A673 (cell line): ENCODE measurements at places on chromosomes 5 and 9.
A peak's percentile ranks its signal among the peaks of the same experiment; 100 is the strongest.

DNA sequence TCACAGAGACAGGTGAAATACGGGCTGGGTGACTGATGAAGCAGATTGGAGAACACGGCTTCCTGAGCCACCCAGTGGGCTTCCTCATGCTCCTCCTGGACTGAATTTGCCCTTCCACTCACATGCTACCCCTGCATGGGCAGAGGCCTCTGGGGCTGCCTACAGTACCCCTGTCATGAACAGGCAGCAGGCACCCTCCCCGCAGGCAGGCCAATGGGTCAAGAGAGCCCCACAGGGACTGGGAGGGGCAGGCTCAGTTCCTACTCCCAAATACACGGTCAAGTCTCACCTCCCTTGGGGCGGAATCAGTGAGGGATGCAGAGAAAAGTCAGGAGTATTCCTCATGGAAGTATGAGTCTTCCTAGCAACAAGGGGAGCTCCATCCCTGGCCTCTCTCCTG, 48.6 kb upstream of the ZBTB43 start:
- DNase-seq, result no peak

- DNase-seq, result no peak
Measured at GRCh38 chr5:80105698-80106439, 70.7 kb downstream of the THBS4 start.

DNA sequence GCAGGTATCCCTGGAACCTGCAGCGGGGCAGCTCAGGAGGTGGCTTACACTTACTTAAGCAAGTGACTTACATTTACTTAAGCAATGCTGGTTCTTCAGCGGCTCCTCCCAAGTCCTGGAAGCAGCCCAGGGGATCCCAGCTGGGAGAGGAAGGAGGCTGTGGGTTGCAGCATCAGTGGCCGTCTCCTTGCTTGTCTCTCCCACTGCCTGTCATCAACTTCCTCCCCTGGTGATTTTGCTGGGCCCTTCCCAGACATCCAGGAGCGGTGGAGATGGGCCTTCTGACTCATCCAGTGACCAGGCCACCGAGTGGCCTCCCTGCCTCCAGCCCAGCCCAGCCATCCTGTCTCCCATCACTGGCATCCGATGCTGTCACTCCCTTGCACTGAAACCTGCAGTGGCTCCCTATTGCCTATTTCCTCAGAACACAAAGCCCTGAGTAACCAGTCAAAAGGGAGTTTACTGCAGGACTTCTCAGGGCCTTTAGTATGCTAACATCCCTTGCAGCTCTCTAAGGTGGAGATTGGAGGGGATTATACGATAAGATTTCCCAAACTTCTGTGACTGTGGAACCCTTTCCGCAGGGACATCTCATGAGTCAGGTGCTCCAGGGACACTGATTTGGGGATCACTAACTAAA, 155.9 kb upstream of the PHYKPL start:
- no peak for DNase-seq

DNA sequence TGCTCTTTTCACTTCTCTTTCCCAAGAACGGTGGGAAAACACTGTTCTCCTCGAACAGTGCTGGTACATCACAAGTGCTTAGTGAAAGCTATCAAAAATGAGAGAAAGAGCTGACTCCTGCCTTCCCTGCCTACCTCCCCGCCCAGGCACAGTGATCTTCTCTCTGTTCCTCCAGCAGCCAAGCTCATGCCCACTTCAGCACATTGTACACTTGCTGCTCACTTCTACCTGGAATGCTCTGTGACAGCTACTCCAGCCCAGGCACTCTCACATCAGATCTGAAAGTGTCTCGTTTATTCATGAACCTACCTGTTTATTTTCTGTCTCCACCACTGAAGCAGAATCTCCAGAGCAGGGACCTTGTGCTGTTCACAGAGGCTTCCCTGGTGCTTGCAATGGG, 1.8 kb downstream of the SLC35D2 start:
- DNase-seq, result no peak

- no peak for DNase-seq
Measured at GRCh38 chr9:137219757-137220316, 2.2 kb downstream of the RNF208 start.

GRCh38 chr9:121815084-121815483, 163.7 kb downstream of the DAB2IP start:
- no peak for DNase-seq

DNA sequence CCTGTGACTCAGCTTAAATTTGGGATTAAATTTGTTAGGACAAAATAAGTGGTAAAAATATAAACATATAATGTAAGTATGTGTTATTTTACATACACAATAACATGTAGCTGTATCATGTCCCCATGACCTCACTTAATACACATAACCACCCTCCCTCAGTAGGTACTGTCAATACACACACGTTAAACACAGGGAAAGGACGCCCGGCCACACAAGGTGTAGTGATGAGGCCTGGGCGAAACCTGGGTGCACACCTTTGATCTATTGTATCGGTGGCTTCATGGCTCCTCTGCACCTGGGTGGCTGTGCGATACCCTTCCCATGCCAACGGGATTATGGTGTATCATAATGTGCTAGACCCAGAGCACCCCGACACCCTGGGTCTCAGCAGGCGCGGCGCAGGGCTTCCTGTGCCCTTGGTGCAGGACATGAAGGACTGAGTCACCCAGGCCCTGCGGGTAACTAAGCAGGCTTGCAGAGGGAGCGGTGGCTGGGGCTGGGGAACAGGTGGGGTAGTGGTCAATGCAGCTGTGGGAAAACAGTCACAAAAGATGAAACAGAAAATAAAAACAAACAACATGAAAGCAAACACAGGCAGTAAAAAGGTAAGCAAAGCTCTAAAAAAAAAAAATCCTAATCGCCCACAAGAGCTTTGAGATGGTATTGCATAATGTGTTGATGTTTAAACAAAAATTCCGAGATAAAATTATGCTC, 127.5 kb upstream of the RETREG1 start:
- DNase-seq, result no peak

DNA sequence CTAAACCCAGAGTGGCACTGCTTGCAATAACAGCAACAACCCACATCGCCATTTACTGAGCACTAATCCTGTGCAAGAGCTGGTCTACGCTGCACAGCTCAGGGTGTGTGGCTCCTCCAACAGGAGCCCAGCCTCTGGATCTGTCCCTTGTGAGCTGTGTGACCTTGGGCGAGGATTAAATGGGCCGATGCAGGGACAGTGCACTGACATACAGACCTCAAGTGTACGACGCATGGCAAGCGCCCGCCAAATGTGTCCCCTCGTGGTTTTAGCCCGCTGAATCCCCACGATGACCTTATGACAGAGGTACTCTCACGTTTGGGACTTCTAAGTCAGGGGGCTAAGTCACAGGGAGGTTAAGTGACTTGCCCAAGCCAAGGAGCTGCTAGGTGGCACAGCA, 130.3 kb upstream of the RAPGEF1 start:
- DNase-seq, result no peak

- DNase-seq, result no peak
Measured at GRCh38 chr5:1138445-1139245, 26.8 kb upstream of the SLC12A7 start.

- DNase-seq, result no peak
Measured at GRCh38 chr5:178489271-178489976, 100.8 kb downstream of the COL23A1 start.

- DNase-seq, result no peak
Measured at GRCh38 chr5:173859408-173860159, 28.6 kb upstream of the CPEB4 start.

DNA sequence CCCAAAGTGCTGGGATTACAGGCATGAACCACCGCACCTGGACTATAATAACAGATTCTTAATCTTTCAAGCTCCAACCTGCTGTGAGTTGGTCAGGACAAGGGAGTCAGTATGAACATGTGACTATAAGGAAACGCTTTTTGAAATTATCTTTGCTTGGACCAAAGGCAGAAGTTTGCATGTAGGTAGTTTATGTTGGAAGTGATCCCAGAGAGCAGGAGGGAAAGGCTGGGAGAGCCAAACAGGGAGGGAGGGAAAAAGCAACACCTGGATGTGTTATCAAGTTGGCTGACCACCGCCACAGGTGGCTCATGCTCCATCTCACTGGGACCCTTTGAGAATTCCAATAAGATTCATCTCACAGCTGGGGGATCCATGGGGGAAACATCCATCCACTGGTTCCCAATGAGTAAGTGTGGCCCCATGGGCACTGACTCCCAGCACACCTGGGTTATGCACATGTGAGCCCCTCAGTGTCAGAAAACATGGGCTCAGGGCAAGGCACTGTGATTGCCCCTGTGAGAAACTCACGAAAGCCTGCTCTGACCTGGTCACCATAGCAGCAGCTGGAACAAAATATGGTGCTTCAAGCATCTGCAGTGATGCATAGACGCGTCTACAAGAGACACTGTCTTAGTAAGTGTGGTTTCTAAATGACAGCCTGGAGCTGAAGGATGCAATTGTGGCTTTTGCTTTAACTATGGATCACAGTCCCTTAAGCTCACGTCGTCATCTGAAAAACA, 62.1 kb downstream of the ARSB start:
- no peak for DNase-seq

DNA sequence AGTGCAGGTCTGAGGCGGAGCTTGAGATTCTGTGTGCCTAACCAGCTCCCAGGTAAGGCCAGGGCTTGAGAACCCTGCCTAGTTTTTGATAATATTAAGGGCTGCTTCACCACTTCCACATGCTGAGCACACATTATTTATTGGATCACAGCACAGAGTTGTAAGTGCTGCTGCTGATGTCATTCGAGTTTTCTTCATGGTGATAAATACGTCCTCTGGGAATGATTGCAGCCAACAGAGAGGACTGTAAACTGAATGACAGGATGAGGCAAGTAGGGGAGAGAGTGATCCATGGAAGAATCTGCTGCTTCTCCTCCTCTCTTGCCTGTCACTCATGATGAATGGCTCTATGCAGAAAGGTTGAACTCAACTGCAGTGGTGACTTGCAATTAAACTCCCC, 77.9 kb upstream of the VPS13A start:
- DNase-seq, result peak; percentile 62

- peak; percentile 6 for DNase-seq
Measured at GRCh38 chr5:122333564-122333963, 21.5 kb downstream of the SNCAIP start.

GRCh38 chr5:137498301-137498735, 808 bp downstream of the SPOCK1 start:
- DNase-seq, result no peak

DNA sequence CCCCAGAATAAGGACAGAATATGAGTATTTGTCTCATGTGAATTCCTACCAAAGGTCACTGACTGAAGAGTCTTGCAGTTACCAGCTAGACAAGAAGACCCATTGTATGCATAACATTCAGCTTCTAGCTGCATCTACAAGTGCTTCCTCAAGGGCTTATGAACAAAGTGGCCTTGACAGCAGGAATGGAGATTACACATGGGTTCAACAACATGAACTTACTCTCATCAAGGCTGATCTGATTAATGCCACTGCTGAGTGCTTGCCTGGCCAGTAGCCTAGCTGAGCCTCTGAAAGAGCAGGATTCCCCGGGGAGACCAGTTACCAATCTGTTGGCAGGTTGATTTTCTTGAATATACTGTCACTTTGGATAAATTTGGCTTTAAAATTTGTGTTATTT, 76.7 kb upstream of the CHD1 start:
- no peak for DNase-seq

GRCh38 chr9:124271660-124272059, 13.9 kb downstream of the NEK6 start:
- DNase-seq, result no peak

DNA sequence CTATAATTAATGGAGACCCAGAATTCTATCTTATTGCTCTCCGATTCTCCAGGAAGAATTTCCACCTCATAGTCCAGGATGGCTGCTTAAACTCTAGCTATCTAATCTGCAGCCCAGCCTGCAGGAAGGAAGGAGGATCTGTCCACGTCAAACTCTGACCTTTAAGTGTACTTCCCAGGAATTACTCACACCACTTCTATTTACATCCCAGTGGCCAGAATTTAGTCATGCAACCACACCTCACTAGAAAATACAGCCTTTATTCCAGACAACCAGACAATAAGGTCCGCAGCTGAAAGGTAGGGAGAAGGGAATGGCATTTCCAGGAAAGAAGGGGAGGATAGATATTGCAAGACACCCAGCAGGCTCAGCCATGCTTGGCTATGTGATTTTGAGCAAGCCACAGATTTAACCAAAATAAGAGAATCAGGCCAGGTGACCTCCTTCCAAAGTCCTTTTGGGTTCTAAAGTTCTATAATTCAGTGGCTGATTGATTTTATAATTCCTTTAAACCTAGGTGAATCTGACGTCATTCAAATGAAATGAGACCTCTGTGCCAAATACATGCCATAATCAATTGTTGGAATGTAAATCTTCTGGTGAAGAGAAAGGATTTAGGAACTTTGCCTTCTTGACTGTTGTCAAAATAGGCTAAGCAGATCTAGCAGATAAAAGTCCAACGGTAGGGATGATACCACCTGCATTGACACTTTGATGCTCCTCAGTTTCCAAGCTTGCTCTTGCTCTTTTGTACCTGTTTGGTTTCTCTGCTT, 3.7 kb upstream of the DENND1A start:
- no peak for DNase-seq

- DNase-seq, result no peak
Measured at GRCh38 chr5:96788112-96788749, 19.5 kb downstream of the ERAP1 start.

DNA sequence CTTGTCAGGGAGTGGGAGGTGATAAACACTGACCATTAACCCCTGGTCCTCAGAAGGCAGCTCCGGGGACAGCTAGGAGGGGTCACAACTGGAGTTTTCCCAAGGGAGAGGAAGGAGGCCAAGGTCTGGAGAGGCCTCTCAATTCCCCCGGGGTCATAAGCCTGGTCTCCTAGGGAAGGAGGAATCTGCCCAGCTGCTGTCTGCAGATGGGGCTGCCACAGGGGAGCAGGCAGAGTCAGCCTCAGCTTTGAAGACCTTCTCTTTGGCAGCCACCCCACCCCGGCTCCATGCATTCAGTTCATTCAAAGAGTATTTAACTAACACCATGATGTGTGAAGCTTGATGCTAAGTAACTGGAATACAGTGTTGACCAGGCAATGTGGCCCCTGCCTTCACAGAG, 74.6 kb upstream of the HSPA9 start:
- DNase-seq, result peak; percentile 29

- DNase-seq, result no peak
Measured at GRCh38 chr5:93406971-93407401, 174.0 kb downstream of the NR2F1-AS1 start.

- no peak for DNase-seq
Measured at GRCh38 chr5:145163876-145164275, 671.3 kb downstream of the PRELID2 start.

DNA sequence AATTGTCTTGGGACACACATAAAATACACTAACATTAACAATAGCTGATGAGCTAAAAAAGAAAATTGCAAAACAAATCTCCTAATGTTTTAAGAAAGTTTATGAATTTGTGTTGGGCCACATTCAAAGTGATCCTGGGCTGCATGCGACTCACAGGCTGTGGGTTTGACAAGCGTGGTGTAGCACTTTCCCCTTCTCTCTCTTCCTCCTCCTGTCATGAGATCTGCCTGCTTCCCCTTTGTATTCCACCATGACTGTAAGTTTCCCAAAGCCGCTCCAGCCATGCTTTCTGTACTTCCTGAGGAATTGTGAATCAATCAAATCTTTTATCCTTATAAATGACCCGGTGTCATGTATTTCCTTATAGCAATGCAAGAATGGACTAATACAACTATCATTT, 178.0 kb downstream of the TLR4 start:
- DNase-seq, result no peak
